ENCODE measurements at places on chromosomes 11 and 22.

- DNase-seq: no peak
These were observed 25.4 kb downstream of the FBLN1 start for GRCh38 chr22:45528046-45528445.

GRCh38 chr22:48576333-48577013, 1251.2 kb downstream of the BRD1 start:
- no peak for DNase-seq

DNA sequence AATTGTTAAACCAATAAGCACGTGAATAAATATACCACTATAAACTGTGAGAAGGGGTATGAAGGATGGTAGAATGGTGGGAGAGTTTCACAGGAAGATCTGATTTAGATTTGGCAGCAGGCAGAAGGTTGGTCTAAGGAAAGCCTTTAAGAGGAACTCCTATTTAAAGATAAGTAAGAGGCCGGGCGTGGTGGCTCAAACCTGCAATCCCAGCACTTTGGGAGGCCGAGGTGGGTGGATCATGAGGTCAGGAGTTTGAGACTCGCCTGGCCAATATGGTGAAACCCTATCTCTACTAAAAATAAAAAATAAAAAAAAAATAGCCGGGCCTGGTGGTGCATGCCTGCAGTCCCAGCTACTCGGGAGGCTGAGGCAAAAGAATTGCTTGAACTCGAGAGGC, 45.8 kb upstream of the CXCR5 start:
- no peak for DNase-seq

- DNase-seq: peak; percentile 42
These were observed 35.0 kb downstream of the TPBGL start for GRCh38 chr11:75275581-75275980.

GRCh38 chr11:2471048-2471803, 26.4 kb downstream of the KCNQ1 start:
- DNase-seq: no peak

- DNase-seq: no peak
These were observed 51.9 kb upstream of the ARHGAP42 start for GRCh38 chr11:100635194-100635593.

DNA sequence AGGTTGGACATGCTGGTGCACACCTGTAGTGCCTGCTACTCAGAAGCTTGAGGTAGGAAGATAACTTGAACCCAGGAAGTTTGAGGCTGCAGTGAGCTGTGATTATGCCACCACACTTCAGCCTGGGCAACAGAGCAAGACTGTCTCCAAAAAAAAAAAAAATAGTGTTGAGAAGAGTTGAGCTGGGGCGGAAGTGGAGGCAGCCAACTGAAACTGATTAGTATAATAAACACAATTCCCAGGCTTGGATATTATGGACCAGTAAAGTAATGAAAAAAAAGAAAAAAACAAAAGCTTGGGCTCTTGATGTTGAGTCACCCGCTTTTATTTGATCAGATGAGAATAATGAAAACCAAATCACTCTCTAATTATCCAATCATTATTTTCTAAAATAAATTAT, 21.0 kb downstream of the LDLRAD3 start:
- no peak for DNase-seq

GRCh38 chr11:129247135-129247534, 55.0 kb upstream of the ARHGAP32 start:
- no peak for DNase-seq

GRCh38 chr11:94030059-94030458, 8.9 kb downstream of the HEPHL1 start:
- DNase-seq: no peak

- DNase-seq: no peak
These were observed 685.1 kb downstream of the METTL15 start for GRCh38 chr11:28793282-28793738.

DNA sequence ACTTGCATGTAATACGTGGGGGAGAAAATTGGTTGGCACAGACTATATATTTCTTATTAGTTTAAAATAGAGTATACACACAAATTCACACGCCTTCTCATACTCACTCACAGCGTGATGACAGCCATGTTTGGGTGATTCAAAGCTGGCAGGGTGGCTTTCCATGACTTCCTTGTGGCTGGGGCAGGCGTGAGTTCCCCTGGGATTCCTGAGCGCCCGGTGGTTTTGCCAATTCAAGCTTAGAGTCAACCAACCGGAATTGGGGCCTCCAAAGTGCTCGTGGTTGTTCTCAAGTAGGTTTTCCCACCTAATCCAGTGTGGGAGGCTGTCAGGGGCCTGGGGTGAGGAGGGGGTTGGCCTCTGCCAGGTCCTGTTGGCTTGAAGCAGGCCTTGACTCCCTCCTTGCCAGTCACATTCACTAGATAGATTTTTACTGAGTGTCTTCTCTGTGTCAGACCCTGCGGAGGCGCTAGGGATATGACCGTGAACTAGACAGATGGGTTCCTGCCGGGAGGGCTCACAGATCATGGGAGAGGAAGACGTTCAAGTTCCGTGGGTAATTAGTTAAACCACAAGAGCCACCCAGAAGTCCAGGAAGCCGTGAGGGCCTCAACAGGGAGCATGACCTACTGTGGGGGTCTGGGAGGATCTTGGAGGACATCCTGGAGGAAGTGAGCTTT, 11.5 kb downstream of the PKNOX2 start:
- no peak for DNase-seq

- no peak for DNase-seq
These were observed 4.4 kb upstream of the MRPL23 start for GRCh38 chr11:1942558-1943260.

GRCh38 chr22:25966448-25966913, 202.8 kb upstream of the SEZ6L start:
- DNase-seq: no peak

- no peak for DNase-seq
These were observed 15.1 kb upstream of the OAF start for GRCh38 chr11:120195601-120196320.

GRCh38 chr11:132444911-132445310, 1074.5 kb downstream of the NTM start:
- no peak for DNase-seq

- no peak for DNase-seq
These were observed 11.8 kb downstream of the PTS start for GRCh38 chr11:112238041-112238440.

- no peak for DNase-seq
These were observed 741 bp upstream of the NAV2 start for GRCh38 chr11:19711911-19712280.

DNA sequence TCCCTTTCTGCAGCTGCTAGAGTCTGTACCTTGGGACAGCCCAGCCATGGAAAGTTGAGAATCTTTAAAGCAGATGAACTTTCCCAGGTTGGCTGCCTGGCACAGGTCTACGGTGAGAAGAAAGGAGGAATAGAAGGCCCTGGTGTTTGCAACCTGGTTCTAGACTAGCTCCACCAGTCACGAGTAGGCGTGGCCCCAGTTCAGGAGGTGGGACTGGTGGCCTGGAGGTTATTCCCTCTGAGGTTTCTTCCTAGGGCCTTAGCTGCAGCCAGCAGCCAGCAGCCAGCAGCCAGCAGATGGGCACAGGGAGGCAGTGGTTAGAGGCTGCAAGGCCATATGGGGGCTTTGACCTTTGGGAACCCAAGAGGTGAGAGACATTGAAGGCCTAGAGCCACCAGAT, 40.9 kb downstream of the PRDM11 start:
- no peak for DNase-seq

DNA sequence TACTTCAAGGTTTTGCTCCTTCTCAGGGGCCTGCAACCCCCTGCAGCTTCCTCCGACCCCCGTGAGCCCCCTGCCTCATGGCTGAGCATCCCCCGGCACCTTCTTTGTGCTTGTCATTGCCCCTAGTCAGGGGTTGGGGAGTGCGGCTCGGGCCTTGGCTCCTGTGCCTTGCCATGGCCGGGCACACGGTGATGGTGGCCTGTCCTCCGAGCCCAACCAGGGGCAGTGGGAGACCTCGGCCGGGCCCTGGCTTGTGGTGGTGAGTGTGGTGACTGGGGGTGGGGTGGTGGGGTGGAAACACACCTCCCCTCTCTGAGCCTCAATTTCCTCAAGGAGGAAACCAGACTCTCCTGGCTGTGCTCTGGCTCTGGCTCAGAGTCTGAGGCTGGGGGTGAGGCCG, 1.5 kb upstream of the MRGPRG start:
- DNase-seq: no peak

DNA sequence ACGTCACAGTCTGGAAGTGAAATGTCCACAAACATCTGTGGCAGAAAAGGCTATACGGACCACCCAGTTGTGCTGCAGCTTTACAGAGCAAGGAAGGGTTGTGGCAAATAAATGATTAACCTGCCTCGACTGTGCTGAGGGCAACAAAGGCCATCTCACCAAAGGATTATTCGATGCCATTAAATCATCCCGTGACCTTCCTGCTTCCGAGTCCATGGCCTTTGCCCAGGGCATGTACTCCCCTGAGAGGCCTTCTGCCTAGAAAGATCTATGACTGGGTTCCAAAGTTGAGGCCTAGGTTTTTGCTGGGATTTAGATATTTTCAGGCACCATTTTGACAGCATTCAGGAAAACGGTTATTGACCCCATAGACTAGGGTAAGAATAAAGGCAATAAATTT, 9.2 kb downstream of the CDPF1 start:
- no peak for DNase-seq

- no peak for DNase-seq
These were observed 7.0 kb upstream of the GAB2 start for GRCh38 chr11:78424334-78425270.

DNA sequence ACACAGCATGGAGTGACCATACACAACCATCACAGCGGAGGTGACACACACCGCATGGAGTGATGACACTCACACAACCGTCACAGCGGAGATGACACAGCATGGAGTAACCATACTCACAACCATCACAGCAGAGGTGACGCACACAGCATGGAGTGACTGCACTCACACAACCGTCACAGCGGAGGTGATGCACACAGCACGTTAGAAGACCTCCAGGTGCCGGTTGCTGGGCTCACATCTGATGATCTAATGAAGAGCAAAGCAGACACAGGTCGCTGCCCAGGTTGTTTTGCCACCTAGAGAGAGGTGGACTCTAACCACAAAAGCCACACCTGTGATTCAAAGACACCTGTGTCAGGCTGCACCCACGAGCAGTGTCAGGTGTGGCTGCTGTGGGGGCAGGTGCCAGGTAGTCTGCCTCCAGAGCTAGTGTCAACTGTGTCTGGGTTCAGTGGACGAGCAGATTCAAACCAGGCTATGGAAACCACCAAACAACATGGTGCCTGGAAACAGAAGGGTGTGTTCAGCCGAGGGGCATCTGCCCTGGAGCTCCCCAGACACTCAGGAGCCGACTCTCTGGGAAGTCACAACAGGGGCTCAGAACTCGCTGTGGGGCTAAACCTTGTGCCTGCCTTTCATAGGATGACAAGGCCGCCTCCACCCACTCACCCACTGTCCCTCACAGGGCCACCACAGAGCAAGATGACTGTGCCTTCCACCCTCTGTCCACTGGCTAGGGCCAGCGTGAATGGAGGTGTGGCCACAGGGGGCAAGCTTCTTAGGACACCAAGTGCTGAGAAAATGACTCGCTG, 608.2 kb downstream of the TBC1D22A start:
- DNase-seq: no peak

DNA sequence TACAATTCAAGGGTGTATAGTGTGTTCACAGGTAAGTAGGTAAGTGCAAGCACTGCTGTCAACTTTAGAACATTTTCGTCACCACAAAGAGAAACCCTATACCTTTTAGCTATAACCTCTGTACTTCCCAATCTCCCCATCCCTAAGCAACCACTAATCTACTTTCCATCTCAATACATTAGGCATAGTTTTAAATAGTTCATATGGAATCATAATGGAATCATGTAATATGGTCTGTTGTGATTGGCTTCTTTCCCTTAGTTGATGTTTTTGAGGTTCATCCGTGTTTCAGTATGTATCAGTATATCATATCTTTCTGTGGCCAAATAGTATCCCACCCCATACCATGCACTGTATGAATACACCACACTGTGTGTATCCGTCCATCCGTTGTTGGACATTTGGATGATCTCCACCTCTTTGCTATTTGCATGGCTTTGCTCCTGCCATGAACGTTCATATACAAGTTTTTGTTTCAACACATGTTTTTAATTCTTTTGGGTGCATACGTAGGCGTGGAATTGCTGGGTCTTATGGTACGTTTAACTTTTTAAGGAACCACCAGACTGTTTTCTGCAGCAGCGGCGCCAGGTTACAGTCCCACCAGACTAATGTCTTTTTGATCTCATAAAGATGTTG, 27.7 kb upstream of the OPCML start:
- DNase-seq: no peak

- DNase-seq: no peak
These were observed 203.1 kb upstream of the CADM1 start for GRCh38 chr11:115707180-115707905.

GRCh38 chr11:112999520-112999919, 38.3 kb downstream of the NCAM1 start:
- no peak for DNase-seq
